ENCODE measurements at places on chromosomes 7 and 10.

GRCh38 chr7:107953924-107954303 lies 49.0 kb downstream of the LAMB1 start:
- no peak for DNase-seq

- no peak for DNase-seq
These were observed 14.8 kb upstream of the GLCCI1 start for GRCh38 chr7:7953806-7954205.

GRCh38 chr10:101141616-101142532 lies 10.8 kb downstream of the TLX1 start:
- peak; percentile 52 for DNase-seq

DNA sequence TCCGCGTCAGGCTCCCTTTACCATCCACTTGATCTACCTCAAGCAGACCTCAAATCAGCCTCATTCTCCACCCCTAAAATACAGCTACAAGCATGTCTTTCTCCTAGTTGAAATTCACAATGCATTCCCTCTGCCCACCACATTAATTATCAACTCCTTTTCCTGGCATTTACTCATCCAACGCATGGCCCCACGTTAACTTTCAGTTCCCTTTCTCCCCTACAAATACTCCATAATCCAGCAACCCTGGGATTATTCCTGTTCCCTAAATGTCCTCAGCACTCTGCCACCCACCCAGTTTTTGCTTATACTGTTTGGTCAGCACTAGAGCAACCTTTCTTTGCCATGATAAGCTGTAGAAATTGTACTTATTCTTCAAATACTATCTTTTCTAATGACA lies 5.7 kb upstream of the VIM start:
- no peak for DNase-seq

DNA sequence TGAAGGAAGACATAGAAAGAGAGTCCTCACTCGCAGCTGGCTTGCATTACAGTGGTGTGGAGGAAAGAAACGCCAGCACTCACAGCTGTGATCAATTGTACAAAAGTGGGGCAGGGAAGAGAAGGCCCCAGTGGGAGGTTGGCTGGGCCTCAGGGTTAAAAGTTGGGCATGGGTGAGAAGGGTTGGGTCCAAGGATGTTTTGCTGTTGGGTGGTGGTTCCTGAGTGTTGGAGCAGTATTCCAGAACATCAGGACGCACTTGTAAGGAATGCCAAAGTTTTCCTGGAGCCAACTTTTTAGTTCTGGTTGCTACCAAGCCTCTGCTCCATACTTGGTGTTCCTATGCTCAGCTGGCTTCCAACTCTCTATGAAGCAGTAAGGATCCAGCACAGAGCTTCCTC lies 55.4 kb upstream of the MKRN1 start:
- no peak for DNase-seq

- no peak for DNase-seq
These were observed 763.4 kb downstream of the KCNMA1 start for GRCh38 chr10:76874176-76874575.

DNA sequence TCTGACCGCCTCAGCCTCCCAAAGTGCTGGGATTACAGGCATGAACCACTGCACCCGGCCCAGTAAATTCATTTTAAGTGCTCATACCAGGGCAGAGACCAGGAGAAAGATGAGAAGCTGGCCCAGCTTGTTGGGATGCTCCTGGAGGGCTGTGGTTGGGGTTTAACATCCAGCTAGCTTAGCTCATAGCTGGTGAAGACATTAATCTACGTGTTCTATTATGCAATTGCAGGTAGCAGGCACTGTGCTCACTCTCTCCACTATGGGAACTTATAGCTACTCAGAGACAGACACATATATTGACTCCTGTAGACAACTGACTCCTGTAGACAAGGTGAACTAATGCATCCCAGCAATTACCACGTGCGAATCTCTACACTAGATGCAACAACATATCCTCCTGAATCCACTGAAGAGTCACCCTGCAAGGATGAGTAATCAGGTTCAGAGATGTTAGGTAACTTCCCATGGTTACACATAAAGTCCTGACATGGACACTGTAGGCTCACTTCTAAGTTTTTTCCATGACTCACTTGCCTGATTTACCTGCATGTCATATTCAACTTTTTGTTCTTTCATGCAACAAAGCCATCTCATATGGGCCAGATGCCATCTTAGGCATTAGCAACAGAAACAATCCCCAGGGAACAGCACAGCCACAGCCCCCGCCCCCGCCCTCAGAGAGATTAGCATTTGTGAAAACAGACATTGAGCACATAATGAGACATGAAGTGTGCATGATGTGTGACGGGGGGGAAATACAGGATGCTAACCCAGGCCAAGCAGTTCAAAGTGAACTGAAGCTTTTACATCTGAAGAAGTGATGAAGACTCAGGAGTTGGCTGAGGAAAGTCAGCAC lies 37.2 kb downstream of the ERLIN1 start:
- DNase-seq, result no peak

- no peak for DNase-seq
These were observed 35.8 kb upstream of the EIF4H start for GRCh38 chr7:74138334-74138867.

- DNase-seq, result no peak
These were observed 8.4 kb downstream of the LRMDA start for GRCh38 chr10:75439811-75440210.

GRCh38 chr10:9515922-9516321 lies 1461.4 kb downstream of the GATA3 start:
- no peak for DNase-seq

DNA sequence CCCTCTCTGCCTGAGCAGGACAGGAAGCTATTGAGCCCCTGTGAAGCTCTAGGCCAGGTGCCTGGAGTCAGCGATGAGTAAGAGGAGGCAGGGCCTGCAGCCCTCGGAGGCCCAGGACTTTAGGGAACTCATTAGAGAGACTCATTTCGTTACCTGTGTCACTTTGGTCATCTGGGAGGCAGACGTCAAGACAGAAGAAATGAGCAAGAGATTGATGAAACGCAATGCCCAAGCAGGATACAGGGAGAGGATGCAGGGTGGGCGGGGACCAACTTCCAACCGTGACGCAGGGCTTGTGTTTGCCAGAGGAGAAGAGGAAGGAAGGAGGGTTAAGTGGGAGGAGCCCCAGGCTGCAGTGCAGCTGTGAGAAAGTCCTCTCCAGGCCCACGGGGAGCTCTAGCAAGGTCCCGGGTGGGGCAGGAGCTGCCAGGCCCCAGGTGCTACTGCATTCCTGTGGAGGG lies 26.4 kb upstream of the GNA12 start:
- DNase-seq, result no peak

GRCh38 chr10:77320971-77321471 lies 316.6 kb downstream of the KCNMA1 start:
- DNase-seq, result no peak

DNA sequence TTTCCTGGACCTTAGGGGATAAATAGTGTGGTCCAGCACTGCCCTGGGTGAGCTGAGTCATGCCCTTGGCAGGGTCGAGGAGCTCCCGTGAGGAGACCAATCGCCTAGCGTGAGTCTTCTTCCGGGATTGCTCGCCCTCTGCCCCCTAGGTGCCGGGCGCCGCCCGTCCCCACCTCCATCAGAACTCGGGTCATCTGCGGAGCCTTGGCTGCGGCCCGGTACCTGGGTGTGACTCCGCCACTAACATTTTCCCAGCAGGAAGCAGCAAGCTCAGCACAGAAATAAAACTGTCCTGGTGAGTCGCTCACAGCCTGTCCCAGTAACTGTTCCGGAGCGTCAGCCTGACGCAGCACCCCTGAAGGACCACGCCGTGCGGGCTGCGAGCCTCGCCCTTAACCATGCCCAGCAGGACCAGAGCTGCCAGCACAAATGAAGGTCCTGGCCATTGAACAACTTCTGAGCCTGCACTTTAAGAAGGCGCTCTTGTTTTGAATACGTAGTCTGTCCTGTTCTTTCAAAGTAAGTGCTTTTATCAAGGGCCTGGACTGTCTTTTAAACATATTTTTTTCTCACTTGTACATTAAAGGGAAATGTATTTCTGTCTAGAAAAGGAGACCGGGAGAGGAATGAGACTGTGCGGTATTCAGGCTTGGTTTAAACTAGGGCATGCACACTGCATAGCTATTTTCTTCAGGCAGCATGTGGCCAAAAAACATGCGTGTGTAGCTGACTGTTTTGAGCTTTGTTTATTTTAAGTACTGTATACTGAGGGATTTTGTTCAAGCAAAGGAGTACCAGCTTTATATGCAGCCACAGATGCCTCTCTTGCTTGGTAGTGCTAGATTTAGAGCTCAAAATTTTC lies 136.7 kb downstream of the HECW1 start:
- no peak for DNase-seq

DNA sequence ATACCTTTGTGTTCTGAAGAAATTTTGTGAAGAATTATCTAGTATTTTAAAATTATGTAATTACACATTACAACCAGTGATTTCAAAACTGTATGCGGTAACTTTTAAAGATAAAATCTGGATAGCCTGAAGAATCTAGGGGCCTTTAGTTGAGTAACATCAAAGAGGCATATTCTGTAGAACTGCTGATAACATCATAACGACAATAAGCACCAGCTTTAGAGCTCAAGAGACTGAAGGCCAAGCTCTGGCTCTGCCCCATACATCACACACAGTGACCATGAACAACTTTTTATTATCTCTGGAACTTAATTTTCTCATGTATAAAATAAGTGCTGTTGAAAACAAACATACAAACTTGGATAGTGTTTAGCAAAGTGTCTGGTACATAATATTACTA lies 121.1 kb upstream of the RHOBTB1 start:
- DNase-seq, result no peak
